ENCODE measurements at places on chromosomes 13 and 19.

DNA sequence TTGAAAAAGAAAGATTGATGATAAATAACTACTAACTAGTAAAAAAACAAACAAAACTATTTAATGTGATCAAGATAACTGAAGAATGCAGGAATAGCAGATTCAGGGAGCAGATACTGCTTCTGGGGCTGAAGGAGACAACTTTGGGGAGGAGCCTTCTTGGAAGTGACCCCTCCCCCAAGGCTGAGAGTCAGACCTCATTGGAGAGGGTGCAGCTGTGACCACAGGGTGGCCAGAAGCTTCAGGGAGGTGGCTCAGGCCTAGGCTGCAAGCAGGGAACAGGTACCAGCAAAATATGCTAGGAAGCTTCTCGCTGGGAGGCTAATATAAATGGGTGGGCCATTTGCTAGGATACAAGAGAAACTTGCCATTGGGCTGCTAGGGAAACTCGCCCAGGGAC is 149.9 kb downstream of the MYO16 start:
- DNase-seq: no peak

DNA sequence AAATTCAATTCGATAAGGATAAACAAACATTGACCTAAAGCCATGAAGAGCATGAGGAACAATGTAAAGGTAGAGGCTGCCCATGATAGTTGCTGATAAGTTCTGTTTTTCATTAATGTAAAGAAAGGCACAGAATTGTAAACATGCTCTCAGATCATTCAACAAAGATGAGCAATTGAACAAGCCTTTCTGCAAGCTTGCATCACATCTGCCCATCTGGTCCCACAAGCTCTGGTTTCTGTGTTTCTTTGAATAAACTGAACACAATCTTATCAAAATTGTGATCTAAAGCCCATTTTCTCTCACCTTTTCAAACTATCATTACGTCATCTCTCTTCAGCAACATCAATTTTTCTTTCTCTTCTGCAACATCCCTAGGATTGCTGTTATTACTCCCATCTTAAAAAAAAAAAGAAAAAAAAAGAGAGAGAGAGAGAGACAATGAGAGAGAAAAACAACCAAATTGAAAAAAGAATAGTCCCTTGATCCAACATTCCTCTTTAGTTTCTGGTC is 487.2 kb upstream of the GPC6 start:
- no peak for DNase-seq

GRCh38 chr13:42333613-42334328 is 61.8 kb downstream of the AKAP11 start:
- no peak for DNase-seq

- DNase-seq: no peak
These were observed 58.3 kb downstream of the MBNL2 start for GRCh38 chr13:97280478-97280877.

GRCh38 chr13:87498681-87499080 is 172.5 kb upstream of the SLITRK5 start:
- DNase-seq: no peak

GRCh38 chr19:42285541-42285941 is 16.4 kb upstream of the PRR19 start:
- DNase-seq: no peak

DNA sequence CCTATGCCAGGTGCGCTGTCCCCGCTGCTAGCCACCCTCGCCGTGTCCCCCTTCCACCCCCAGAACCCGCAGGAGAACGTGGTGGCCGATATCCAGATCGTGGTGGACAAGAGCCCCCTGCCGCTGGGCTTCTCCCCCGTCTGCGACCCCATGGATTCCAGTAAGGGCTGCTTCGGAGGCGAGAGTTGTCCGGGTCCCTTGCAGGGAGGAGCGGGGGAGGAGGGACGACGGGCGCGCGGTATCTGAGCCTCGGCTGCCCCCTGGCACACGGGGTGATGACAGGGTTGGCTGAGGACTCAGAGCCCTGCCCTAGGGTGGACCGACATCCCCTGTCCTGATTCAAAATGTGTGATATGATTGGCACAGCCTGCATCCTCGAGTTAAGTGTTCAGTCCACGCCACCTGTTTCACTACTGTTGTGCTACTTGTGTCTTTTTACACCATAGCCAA is 653 bp downstream of the MVB12A start:
- DNase-seq: no peak

DNA sequence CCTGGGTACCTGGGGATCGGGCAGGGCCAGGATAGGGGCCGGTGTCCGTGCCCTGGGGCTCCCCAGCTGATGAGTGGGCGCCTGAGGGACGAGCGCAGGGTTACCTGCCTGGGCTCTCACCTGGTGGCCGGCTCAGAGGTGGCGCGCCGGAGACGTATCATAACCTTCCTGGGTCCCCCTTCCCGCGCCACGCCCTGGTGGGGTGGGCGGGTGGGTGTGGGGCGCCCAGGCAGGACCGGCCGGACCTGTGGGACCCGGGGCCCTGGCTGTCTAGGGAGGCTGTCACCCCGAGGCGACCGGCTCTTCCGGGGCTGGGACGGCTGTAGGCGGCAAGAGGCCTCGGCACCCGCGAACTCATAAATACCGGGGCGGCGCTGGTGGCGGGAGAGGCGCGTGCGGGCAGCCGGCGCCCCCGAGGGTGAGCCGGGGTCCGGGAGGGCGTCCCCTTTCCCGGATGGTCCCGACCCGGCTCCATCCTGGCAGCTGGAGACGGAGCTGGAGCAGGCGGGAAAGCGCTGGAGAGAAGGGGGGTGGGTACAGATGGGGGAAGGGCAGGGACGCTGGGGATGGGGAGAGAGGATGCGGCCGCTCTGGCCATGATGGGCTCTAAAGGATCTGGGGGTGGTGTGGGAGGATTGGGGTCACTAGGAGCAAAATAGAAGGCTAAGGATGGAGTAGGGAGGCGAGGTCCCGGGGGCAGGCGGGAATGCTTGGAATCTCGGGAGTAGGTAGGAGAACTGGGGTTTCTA is at the start of gene ACP7:
Gene ACP7 (plus strand): TSS at position 386 of the 749 bp plus-strand sequence. CDS start 902 bp downstream, outside the sequence.
- no peak for DNase-seq

DNA sequence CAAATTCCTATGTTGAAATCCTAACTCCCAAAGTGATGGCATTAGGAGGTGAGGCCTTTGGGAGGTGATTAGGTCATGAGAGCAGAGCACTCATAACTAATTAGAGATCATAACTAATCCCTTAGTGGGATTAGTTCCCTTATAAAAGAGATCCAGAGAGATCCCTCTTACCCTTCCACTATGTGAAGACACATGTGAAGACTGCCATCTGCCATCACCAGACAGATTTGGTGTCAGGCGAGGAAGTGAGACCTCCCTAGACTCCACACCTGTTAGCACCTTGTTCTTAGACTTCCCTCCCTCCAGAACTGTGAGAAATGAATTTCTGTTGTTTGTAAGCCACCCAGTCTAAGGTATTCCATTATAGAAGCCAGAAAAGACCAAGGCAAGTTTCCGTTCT is 112.2 kb downstream of the NDFIP2 start:
- no peak for DNase-seq

DNA sequence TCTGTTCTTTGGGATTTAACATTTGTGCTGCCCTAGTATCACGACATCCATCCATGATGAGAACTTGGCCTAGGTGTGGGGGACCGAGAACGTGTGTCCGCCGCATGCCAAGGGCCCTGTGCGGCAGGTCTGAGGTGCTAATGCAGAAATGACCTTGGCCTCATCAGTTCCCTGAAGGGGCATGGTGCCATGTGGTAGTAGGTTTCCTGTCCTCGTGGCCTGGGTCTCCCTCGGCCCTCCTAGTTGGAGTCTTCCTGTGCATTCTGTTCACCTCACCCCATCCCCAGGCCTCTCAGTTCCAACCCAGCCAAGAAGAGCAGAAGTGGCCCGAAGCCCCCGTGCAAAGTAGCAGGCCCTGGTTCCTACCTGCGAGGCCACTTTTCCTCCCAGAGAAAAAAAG is 59.8 kb downstream of the GGACT start:
- no peak for DNase-seq

- no peak for DNase-seq
These were observed 143.7 kb downstream of the ZNF675 start for GRCh38 chr19:23543351-23543750.

GRCh38 chr13:44661936-44662335 is 85.8 kb upstream of the TSC22D1 start:
- DNase-seq: no peak

All from activated naive CD8-positive, alpha-beta T cell treated with anti-CD3 and anti-CD28 coated beads, Interleukin-2, amount 50 U/mL, for 16 hours (primary cell).